Fibroblast of the conjunctiva (primary cell): ENCODE measurements at places on chromosomes 1 and 21.

DNA sequence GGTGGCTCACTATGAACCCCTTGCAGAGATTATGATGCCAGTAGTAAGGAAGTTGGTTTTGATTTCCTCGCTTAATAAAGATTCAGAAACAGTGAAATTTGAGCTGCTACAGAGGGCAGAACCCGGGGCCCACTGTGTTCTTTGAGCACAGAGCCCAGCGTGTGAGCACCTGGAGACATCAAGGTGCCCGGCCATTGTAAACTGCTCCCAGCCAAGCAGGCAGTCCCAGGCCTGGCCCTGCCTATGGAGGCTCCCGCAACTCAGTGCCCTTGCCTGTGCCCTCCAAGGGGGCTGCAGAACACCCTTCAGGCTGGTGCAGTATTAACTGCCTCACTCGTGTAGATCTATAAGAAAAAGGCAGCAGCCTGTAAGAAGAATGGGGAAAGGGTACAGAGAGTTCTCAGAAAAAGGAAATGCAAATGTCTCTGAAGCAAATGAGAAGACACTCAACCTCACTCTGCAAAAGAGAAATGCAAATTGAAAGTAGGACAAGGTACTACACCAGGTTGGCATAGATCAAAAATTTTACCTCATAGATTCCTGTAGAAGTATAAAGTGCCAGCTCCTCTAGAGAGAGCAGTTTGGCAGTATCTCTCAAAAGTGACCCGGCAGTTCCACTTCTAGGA lies 323.7 kb downstream of the HHAT start:
- DNase-seq: no peak

- DNase-seq: no peak
These were observed 55.9 kb upstream of the JAK1 start for GRCh38 chr1:65022216-65022615.

- DNase-seq: no peak
These were observed 37.5 kb downstream of the LGR6 start for GRCh38 chr1:202230939-202231645.

DNA sequence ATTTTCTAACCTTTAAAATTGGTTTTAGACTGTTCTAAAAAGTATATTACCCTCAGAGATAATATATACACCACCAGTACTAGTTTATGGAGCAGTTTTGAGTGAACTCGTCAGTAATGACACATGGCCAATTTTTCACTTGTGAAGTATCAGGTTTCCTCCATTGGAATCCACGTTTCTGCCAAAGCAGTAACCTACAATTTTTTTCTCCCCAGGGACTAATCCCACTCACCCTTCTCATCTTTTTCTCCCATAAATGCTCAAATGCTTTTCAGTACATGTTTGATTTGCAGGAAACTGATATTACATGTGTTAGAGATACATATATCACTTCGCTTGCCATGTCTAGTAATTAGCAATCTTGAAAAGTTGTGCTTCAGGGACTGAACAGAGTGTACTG lies 94.1 kb downstream of the COL24A1 start:
- DNase-seq: no peak

DNA sequence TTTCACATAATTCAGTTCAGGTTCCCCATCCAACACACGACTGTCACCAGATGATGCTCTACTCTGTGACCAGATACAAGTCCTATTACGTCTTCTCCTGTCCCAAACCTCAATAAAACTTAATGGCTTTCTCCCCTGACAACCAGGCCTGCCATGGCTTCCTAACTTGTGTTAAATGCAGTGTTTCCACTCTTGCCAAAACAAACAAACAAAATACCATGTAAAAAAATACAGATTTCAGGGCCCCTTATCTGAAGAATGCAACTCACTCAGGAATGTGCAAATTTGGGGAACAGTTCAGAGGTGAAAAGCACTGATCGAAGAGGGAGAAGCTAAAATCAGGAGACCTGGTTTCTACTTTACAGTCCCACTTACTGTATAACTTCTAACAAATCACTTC lies 863 bp upstream of the NUF2 start:
- DNase-seq: no peak

GRCh38 chr1:24113641-24114033 lies 1.7 kb upstream of the MYOM3 start:
- DNase-seq: no peak

- DNase-seq: no peak
These were observed 104.9 kb upstream of the SOD1 start for GRCh38 chr21:31554511-31555022.

DNA sequence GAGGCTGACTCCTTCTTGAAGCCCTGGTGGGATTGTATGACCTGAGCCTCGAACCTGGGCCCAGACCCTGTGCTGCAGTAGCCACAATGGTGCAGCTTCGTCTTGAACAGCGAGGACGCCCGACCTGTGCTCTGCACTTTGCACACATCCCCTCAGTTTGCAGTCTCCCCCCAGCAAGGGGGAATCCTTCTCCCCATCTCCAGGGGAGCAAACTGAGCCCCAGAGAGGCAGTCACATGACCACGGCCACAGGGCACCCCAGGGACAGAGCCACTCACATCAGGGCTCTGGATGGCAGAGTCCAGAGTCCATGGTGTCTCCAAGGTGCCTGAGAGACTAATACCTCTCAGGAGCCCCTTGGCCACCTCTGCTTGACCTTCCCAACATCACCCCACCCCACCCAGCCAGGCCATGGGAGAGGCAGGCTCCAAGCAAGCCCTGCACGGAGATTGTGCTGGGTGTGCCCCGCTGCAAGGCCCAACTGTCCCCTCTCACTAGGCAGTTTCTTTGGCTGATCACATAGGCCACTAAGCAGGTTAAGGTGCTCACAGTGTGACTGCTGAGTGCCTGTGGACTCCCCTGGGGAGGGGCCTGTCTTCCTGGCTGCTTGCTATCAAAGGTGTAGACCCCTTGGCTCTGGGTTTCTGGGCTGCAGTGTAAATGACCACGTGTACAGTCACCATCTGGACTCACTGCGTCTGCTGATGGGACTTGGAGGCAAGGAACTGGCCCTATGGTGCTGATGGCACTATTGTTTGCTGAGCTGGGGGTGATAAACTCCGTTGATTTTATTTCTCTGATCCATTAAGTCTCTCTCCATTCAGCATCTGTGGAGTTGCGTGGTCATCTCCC lies 398.1 kb downstream of the MATN1 start:
- DNase-seq: no peak

- DNase-seq: no peak
These were observed 109.2 kb upstream of the ETS2 start for GRCh38 chr21:38696579-38696978.
